ENCODE measurements at places on chromosomes 3 and 15.

DNA sequence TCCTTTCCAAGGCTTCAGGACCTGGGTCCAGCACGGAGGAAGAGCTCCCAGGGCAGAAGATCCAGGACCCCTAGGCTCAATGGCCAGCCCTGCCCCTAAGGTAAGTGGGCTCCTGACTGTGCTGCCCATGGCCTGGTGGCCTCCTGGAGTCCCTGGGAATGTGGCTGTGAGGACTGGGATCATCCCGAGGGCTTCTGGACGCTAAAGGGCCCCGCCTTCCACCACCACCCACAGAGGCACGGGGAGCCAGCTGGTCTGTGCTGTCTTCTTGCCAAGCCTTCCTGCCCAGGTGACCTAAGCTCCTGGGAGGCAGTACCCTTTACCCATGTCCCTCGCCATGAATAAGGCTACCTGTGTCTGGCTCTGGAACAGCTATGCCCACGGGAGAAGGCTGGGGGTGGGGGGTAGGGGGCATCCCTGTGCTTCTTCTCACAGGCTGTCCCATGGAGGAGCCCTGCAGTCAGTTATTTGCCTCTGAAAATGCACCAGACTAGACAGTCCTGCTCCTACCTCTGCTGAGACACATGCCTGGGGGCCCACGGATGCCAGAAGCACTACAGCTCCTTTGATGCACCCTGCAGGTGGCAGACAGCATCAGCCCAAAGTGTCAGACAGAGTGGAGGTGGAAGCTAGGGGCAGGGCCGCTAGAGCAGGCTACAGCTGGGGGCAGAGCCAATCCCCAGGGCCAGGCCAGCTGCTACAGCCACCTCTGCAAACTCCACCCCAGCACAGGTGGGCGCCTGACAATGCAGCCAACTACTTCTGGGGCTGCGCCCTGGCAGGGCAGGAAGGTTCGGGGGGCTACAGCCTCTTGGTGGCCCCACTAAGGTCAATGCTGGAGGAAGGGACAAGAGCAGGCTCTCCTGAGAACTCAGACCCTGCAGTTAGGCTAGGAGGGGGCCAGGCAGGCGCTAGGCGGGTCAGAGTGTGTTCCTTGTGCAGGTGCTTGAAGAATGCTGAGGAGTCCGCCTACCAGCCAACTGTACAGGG is 90.9 kb downstream of the SEC22A start:
- no peak for DNase-seq

- DNase-seq, result no peak
Measured at GRCh38 chr3:172276103-172276502, 172.2 kb downstream of the GHSR start.

GRCh38 chr15:66233487-66234415 is 19.8 kb downstream of the MEGF11 start:
- no peak for DNase-seq

DNA sequence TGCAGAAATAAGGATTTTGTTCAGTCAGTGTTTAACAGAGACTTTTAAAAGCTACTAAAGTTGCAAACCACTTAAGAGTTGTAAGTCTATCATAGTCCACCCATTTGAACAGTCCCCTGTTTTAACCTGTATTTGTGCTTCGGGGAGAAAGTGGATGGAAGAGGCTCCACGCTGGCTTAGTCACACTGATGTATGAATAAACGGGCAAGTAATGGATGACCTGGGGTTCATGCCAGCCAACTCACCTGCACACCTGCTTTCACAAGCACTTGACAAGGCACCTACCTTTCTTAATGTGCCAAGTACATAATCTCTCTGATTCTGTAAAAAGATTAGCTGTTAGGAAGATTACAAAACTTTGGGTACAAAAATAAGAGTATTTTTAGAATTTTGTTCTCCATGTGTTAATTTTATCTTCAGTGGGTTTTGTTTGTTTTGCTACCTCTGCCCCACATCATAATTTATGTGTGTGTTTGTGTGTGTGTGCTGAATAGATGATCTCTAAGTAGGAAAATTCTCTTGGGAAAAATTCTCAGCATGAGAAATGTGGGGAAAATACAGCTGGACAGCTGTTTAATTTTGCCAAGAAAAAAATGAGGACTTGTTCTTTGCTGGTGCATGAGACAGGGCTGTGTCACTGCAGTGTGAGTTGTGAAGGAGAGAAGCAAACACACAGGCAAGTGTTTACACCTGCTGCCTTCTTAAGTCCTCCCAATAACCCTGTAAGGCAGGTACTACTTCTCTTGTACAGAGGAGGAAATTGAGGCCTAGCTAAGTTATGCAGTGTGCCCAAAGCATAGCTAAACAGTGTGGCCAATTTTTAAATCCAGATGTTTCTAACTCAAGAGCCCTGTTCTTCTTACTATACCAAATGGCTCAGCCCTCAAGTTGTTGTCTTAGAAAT is 181.2 kb upstream of the IL12A start:
- DNase-seq, result no peak

DNA sequence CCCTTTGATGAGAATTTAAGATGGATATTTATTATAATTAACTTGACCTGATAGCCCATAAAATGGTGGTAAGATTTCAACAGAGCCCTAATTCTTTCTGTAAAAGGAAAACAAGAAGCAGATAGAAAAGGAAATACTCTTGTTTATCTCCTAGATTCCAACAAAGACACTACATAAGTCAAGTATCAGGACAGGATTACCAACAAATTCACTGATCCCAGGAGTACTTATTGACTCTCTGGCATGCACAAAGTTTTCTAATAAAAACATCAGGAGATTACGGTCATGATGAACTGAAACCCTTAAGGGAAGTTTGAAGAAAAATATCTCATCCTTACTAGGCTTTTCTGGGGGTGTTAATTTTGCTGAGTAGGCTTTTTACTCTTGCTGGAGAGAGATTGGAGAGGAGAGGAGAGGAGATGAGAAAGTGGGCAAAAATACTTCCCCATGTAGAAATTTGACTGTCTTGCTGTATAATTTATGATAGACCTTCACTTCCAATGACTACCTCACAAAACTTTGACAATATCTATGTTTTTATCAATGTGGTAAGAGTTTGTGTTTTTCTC is 43.1 kb upstream of the SLC24A5 start:
- DNase-seq, result no peak

GRCh38 chr3:64327100-64327804 is 102.0 kb upstream of the PRICKLE2 start:
- no peak for DNase-seq

DNA sequence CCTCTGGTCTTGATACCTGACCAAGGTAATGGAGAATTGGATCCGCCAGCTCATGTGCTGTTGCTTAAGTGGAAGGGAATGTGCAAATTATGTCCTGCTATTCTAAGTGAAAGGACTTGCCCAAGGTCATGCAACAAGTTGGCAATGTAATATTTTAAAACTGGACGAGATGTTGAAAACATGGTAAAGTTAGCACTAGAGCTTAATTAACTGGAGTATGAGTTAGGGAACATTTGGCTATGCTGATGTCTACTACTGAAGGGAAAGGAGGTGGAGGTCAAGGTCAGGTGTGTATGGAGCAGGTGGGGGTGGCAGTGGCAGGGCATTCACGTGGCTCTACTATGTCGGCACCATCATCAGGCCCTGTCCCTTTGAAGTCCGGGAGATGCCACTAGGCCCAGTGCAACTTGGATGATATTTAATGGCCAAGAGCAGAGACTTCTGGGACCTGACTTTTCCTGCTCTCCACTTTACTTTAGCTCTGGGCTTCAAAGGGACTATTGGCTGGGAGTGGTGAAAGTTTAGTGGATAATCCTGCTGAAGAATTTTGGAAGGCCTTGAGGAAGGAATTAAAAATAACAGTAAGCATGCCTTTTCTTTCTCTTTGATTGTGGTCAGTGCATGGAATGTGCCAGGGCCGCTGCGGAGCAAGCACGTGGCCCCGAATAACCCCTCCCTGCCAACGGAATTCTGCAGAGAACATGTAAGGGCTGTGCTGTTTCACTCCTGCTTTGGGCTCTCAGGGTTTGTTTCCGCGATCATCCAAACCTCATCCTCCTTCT is 14.9 kb downstream of the SMAD3 start:
- no peak for DNase-seq

GRCh38 chr3:190502946-190503345 is 10.9 kb upstream of the IL1RAP start:
- DNase-seq, result no peak

GRCh38 chr3:193981504-193981903 is 154.4 kb upstream of the HES1 start:
- no peak for DNase-seq

DNA sequence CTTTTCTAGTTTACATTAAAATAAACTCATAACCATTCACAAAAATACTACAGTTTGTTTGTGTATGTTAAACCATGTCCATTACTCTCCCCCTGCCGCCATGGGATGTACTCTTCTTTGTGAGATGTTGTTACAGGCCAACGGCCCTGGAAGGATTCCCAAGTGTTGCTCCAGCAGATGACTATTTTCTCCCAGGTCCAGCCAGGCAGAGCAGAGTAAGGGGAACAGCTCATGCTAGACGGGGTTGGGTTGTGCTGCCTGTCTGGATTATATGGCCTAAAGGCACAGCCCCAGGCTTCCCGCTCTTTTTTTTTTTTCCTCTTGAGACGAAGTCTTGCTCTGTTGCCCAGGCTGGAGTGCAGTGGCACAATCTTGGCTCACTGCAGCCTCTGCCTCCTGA is 24.5 kb upstream of the SLCO2A1 start:
- DNase-seq, result no peak

GRCh38 chr3:64141476-64141875 is 83.8 kb downstream of the PRICKLE2 start:
- DNase-seq, result no peak

DNA sequence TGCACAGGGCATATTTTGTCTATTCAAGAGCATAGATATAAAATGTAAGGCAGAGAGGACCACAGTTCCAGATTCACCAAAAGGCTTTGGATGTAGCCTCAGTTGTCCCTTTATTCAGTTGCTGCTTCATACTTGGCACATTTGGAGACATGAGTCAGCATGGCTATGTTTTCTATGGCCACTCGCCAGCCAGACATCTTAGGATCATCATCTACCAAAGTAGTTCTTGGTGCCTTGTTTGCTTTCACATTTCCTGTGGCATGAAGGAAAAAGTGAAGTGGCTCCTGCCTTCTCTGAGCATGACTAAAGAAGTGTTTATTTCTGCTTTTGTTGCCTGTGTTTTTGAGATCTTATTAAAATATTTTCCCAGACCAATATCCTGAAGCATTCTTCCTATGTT is 7.2 kb downstream of the SUSD5 start:
- peak; percentile 38 for DNase-seq

DNA sequence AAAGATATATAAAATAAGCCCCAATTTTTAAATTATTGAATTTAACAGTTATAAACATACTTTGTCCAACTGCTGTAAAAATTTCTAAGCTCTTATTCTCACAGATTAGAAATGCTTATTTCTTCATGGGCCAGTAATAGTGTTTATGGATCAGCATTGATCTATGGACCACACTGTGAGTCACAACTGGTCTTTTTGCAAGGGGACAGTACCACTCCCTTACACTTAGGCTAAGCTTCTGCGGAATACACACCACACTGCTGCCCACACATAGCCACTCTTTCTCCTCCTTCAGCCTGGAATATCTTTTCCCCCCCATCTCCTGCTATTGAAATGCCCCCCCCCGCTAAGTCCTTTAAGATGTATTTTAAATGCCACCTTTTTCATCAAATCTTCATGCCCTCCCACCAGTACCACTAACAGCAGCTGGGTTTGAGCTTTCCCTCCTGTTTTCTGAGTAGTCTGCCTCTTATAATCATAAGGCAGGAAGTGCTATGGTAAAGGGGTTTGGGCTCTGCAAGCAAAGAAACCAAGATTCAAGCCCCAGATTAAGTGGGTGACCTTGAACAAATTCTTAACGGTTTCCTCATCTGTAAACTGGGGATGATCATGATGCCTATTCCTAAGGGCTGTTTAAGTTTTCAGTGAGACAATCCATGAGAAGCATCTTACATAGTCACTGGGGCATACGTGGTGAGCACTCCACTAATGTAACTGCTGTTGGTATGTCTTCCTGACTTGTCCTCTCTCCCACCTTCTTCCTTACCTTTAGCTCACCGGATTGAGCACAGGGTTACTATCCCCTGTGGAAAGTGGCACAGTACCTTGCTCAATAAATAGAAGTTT is 69.2 kb downstream of the DCUN1D1 start:
- DNase-seq, result no peak

Measured in HFF-Myc (cell line).